ENCODE measurements at places on chromosomes 12 and 14.
A peak's percentile ranks its signal among the peaks of the same experiment; 100 is the strongest.

- no peak for DNase-seq
These were observed 1.1 kb downstream of the ABCD4 start for GRCh38 chr14:74301594-74302151.

- DNase-seq: no peak
These were observed 51.4 kb upstream of the FBXO21 start for GRCh38 chr12:117241697-117242096.

DNA sequence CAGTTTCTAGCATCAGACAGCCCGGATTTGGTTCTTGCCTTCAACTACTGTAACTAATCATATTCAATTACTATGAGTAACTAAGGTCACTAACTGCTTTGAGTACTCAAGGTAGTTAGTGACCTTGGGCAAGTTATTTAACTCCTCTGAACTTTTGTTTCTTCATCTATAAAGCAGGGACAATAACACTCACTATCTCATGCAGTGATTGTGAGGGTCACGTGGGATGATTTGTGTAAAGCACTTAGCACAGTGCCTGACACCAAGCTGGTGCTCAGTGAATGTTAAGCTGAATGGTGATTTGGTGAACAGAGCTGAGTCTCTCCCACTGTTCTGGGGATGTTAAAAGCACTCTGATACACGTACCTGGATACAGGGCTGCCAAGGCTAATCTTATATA is 171.3 kb upstream of the PLXNC1 start:
- DNase-seq: no peak

GRCh38 chr12:69024907-69025306 is 91.9 kb upstream of the CPM start:
- DNase-seq: peak; percentile 89

GRCh38 chr14:24903337-24903736 is 146.6 kb downstream of the STXBP6 start:
- DNase-seq: peak; percentile 62

DNA sequence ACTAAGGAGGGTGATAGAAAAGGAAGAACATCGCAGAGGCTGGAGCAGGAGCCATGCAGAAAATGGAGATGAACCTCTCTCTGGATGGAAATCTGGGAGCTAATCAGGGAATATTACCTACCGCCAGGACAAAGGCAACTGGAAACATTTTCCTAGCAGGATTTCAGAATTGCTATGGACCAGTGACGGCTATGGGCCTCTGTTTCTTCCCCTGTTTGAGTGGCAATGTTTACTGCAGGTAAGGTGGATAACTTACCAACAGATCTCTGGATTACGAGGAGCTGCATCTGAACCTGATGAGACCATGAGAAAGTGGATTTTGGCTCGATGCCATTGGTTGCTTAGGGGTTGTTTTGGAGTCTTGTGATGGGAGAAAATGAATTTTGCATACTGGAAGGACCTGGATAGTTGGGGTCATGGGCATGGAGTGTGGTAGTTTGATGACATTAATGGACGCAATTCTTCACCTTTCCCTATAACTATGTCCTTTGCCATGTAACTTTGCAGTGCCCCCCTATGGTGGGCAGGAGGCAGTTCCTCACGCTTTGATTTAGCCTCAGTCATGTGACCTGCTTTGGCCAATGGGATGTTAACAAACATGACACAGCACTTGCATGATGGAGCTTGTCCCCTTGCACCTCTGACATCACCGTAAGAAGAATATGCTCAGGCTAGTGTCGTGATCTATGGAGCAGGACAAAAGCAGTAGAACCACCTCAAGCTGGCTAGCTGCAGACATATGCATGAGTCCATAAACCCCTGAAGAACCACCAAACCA is 51.1 kb downstream of the CALM1 start:
- no peak for DNase-seq

GRCh38 chr14:68547305-68548193 is 245.3 kb downstream of the ZFP36L1 start:
- DNase-seq: peak; percentile 67

DNA sequence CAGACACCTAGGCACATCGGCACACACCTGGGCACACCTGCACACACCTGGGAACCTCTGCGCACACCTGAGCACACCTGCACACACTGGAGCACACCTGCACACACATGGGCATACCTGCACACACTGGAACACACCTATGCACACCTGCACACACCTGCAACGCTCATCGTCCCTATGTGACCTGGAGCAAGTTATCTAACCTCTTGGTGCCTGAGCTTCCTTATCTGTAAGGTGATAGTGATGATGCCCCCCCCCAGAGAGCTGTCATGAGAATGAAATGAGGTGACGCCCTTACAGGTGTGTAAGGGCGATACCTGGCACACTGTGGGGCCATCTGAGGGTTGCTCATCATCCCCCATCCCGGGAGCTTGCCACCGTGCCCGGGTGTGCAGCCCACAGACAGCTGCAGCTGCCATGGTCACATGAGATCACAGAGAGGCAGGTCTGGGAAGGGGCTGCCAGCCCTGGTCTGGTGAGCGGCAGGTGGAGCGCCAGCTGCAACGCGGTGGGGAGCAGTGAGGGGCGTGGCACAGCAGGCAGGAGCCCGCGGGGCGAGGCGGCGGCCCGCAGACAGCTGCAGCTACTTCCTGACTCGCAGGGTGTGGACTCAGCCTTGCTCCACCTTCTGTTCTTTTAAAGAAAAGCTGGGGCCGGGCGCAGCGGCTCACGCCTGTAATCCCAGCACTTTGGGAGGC is 59.9 kb upstream of the FBRSL1 start:
- no peak for DNase-seq

DNA sequence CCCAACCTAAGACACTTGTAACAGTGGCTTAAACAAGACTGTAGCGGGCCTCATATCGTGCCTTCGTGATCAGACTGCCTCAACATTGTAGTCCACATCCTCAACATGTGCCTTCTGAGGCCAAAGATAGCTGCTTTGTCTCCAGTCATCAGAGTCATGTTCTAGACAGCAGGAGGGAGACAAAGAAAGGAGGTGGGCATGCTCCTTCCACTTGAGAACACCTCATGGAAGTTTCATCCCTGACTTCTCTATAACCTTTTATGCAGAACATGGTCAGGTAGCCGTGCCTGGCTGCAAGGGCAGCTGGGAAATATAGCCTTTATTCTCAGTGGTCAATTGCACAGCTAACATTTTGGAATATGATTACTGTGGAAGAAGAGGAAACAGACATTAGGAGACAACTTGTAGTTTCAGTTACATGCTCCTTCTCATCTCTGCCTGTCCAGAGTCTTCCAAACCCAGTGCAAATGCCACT is 25.3 kb upstream of the DHRS2 start:
- DNase-seq: no peak

- no peak for DNase-seq
These were observed 108.7 kb downstream of the PTGER2 start for GRCh38 chr14:52422650-52423356.

GRCh38 chr12:11856971-11857370 is 207.5 kb downstream of the ETV6 start:
- DNase-seq: no peak

GRCh38 chr12:70806043-70806442 is 114.5 kb downstream of the PTPRR start:
- DNase-seq: no peak

GRCh38 chr14:57609192-57610075 is 115.8 kb upstream of the CCDC198 start:
- no peak for DNase-seq

DNA sequence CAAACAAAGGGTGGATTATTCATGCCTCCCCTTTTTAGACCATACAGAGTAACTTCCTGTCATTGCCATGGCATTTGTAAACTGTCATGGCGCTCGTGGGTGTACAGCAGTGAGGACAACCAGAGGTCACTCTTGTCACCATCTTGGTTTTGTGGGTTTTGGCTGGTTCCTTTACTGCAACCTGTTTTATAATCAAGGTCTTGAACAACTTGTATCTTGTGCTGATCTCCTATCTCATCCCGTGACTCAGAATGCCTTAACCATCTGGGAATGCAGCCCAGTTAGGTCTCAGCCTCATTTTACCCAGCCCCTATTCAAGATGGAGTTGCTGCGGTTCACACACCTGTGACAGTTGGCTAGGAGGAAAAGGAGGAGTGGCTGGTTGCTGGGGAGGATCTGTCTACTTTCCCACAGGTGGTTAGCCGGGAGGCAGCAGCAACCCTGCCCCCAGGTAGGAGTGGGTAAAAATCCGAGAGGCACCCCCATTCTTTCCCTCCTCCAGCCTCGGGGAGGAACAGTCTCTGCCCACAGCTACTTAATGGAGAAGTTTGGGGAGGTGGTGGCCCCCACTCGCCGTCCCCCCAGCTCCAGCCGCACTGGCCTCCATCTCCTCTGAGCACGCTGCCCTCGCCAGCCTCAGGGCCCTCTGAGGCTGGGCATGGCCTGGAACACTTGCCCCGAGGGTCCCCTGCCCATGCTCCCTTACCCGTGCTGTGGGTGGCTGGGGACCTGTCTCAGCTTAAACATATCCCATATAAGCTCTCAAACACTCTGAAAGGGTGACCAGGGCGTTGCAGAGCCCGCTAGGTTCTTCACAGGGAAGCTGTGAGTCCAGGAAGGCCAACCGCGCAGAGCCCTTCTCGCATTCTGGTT is 41.7 kb downstream of the SMIM41 start:
- no peak for DNase-seq

GRCh38 chr12:59425798-59426197 is 170.0 kb upstream of the SLC16A7 start:
- DNase-seq: no peak

DNA sequence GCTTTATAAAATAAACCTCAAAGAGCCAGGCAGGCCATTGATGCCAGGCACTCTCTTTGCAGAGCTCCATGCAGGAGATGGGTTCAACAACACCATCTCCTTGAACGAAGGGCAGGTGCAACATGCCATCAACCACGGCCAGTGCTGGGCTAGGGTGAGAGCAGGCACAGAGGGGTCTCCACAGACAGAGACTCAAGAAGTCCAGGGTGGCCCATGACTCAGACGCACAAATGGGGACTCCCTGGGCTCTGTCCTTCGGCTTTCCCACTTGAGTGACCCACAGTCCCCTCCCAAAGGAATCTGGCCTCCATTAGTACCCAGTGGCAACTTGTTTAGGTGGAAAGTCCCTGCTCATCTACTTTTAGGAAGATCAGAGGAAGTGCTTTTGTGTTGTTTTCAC is 124.4 kb upstream of the PZP start:
- no peak for DNase-seq

GRCh38 chr14:35965400-35965799 is 139.3 kb downstream of the BRMS1L start:
- DNase-seq: no peak

- DNase-seq: no peak
These were observed 39.5 kb upstream of the YAF2 start for GRCh38 chr12:42277396-42278127.

DNA sequence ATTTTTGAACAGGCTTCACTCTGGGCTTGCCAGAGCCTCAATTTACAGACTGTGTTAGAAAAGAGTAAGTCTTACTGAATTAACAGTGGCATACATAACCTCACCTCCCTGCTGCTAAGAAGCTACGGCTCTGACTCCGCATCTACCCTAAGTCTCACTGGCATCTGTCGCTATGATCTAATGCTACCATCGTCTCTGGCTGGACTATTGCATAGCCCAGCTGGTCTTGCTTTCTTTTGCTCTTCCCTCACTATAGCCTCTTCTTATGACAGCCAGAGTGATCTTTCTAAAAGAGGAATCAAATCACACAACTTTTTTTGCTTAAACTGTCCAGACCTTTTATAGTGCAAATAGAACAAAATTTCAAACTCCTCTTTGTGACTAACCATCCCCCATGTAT is 81.1 kb downstream of the SLC24A4 start:
- no peak for DNase-seq

GRCh38 chr12:44334347-44334746 is 498.5 kb downstream of the TMEM117 start:
- no peak for DNase-seq

DNA sequence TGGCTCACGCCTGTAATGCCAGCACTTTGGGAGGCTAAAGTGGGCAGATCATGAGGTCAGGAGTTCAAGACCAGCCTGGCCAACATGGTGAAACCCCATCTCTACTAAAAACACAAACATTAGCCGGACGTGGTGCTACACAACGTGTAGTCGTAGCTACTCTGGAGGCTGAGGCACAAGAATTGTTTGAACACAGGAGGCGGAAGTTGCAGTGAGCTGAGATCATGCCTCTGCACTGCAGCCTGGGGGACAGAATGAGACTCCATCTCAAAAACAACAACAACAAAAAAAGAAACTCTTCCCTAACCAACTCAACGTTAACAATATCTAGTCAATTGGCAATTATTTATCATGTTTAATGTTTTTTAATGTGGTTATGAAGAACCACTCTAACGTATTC is 89.3 kb downstream of the EPS8 start:
- DNase-seq: no peak

DNA sequence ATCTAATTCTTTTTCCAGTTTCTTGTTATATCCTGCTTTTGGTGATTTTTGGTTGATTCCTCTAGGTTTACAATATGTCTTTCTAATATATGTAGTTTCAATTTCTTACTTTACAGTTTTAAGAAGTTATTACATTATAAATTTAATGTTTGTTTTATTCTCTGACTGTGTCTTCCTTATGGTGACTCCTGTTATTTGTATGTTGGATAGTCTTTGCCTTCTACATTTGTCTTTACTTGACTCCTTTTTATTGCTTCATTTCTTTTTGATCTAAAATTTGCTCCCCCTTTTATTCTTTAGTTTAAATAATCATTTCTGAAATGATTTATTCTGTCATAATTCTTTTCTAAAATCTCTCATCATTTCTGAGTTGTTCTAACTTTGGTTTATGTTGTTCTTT is 125.8 kb downstream of the CCDC91 start:
- no peak for DNase-seq

GRCh38 chr12:125092872-125093680 is 27.8 kb downstream of the AACS start:
- peak; percentile 35 for DNase-seq

DNA sequence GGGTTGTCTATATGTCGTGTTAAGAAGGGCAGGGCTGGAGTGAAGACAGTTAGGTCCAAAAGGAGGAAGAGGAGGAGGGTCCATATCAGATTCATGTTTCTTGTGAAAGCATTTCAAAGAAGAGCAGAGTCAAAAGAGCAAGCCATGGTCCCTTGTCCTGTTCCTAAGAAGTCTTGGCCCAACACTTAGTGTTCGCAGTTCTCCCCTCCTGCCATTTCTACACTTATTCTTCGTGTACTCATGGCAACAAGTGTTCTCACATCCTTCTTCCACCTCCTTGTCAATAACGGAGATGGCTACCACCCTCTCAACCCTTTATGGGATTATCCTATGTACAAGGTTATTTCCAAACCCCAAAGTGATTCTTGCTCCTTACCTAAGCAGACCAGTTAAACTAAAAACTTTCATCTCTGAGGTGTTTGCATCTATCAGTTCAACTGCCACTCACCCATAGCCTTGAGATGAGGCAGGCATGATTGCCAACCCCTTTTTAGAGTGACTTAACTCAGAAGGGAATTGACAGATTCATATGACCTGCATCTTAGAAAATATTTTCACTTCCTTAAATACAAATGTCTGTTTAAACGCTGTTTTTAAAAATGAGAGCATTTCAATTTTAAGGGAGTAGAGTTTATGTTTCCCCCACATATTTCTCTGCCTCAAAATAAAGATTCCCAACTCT is 19.8 kb upstream of the RNASE2 start:
- no peak for DNase-seq

GRCh38 chr12:117121441-117121840 is 22.2 kb upstream of the TESC start:
- no peak for DNase-seq

Measured in kidney glomerular epithelial cell (primary cell).